GM18507 (cell line): ENCODE measurements at places on chromosomes 16 and 17.
A peak's percentile ranks its signal among the peaks of the same experiment; 100 is the strongest.

DNA sequence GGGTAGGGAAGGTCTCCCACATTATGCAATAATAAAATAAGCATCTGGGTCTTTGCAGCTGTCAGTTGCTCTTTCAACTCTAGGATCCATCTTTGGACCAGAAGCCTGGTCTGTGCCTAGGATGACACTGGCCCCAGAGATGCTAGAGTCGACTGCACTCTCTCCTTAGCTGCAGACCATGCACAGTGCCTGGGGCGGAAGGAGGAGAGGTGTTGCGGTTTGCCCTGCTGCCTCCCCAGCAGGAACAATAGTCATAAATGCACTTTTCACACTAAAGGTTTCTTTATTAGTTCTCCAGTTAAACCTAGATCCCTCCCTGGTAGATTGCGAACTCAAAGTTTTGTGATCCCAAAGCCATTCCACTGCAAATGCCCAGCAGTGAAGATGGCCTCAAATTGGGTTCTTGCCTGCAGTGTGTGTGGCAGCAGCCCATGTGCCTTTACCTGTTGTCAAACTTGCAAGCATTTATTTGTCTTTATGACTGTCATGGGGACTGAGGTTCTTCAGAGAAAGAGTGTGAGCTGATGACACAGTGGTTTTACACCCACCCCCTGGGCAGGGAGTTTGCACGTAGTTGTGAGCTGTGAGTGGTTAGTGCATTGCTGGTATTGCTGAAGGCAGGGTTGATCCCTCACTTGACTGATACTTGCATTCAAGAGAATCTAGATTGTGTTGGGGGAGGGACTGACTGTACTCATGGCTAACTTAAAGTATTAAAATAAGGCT, 10.3 kb downstream of the ATXN1L start:
- no peak for DNase-seq

- no peak for DNase-seq
Observed at GRCh38 chr16:68298312-68298711, 12.4 kb downstream of the SLC7A6OS start.

GRCh38 chr17:54903375-54903774, 2.7 kb downstream of the TOM1L1 start:
- DNase-seq, result no peak

DNA sequence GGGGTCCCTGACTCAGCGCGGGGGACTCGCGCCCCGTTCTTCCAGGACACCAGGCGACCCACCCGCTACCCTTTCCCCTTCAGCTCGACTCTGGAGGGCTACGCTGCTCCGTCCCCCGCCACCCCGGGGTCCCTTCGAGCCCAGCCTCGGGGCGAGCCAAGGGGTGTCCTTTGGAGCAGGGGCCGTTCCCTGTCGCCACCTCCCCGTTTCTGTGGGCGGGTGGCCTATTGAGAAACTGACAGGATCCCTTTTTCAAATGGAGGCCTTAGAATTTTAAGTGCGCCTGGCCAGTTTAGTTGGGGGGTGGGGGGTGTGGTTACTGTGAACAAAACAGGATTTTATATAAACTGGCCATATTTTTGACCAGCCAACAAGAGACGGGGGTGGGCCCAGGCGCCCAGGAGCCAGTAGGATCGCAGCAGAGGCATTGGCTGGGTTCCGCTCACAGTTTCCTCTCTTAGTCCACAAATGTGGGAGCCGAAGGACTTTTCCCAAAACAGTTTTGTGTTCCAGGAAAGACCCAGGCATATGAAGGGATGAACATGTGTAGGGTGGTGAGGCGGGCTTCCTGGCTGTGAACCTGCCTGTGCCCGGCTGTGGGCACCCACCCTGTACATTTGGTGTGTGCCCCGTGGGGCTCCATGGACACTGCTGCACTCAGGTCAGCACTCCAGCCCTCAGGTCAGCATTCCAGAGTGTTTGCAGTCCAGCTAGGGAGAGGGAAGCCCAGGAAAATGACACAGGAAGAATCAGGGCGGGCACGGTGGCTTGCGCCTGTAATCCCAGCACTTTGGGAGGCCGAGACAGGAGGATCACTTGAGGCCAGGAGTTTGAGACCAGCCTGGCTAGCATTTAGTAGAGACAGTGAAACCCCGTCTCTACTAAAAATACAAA, 722 bp upstream of the TIMP2 start:
- DNase-seq, result no peak

GRCh38 chr17:41322094-41322902, 6.8 kb upstream of the KRTAP17-1 start:
- no peak for DNase-seq

- peak; percentile 81 for DNase-seq
Observed at GRCh38 chr16:89093602-89094251, at the start of gene ACSF3. ACSF3 (plus strand) TSS chr16:89093852; CDS start chr16:89100682, 6,830 bp downstream.

GRCh38 chr17:9828296-9829295, 2.9 kb downstream of the GLP2R start:
- no peak for DNase-seq

DNA sequence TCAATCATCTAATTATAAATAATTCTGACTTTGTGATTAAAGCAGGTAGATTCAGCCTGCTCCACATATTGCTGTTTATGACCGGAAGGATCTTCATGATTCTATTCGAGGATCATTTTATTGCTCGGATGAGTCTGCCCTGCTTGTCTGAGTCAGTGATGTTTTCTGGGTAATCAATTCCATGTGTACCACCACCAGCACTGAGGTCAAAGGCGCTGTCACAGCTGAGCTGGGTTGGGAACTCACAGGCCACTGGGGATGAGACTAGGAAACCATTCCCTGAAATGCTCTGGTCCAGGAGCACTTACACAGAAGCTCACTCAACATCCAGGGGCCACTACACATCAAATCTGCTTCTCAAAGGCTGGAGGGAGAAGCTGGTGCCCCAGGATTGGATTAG, 30.4 kb upstream of the ERN1 start:
- DNase-seq, result no peak

- no peak for DNase-seq
Observed at GRCh38 chr16:46620266-46621005, 743 bp downstream of the SHCBP1 start.

DNA sequence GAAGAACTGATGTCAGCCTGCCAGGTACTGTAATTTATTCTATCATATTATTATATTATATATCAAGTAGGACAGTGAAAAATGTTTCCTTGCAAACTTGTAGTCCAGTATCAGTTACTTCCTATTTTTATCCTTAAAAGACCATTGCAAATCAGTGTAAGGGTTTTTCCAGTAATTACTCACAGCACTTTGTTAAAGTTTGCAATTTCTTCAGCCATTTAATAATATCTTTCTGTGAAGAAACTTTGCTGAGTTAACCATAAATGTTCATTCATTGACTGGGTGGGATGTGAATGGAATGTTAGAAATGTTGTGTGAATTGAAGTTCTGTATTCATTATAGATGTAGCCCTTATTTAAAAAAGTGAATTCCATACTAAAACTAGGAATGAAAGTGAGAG, 26.7 kb downstream of the HAPSTR1 start:
- no peak for DNase-seq

DNA sequence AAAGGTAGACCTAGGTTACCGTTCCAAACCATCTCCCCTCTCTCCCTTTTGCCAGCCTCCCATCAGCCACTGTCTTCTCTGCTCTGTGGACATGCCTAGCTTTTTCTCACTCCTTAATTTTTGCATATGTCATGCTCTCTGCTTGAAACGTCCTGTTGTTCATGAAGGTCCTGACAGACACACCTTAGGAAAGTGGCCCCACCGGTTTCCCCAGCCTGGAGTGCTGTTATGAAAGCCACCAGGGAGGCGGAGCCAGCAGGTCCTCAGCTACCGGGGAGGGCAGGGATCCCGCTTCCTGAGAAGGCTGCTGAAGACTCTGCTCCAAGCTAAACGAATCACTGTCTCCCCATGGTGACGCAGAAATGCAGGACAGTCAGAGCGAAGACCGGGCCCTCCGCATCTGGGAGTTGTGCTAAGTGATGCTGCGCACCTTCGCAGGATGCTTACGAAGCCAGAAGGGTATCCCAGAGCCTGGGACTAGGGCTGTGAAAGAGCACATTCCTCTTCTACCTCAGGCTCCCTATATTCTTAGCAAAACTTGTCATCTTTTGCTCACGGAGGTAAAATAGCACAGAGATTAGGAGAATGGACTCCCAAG, 2.3 kb upstream of the SLC16A11 start:
- DNase-seq, result no peak

GRCh38 chr17:74859459-74860228, at the start of gene GRIN2C:
GRIN2C (minus strand) TSS chr17:74859885; CDS start chr17:74855092, 4,793 bp downstream.
- DNase-seq, result no peak

DNA sequence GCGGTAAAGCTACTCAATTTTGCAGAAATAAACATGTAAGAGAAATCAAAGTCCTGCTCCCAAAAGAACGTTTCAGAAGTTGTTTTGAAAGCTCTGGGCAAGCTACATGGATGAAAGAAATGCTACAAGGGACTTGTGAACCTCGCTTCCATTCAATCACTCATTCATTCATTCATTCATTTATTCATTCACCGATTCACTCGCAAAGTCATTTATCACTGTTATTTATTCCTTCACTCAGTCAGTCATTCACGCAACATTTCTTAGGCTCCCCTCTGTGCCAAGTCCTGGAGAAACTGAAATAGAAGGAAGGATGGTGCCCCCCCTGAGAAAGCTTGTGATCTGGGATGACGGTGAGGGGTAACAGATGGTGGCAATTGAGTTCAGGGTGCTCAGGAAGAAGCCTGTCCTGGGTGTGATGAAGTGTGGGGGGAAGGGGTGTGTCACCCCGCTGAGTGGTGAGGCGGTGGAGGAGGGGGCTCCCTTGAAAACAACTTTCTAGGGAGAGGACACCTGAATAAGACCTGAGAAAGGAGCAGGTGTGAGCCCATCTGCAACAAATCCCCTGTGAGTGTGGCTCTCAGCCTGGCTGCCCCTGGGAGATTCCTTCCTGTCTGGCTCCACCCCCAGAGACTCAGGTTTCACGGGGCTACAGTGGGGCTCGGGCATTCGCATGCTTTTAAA, 36.3 kb upstream of the PRSS54 start:
- DNase-seq, result no peak

DNA sequence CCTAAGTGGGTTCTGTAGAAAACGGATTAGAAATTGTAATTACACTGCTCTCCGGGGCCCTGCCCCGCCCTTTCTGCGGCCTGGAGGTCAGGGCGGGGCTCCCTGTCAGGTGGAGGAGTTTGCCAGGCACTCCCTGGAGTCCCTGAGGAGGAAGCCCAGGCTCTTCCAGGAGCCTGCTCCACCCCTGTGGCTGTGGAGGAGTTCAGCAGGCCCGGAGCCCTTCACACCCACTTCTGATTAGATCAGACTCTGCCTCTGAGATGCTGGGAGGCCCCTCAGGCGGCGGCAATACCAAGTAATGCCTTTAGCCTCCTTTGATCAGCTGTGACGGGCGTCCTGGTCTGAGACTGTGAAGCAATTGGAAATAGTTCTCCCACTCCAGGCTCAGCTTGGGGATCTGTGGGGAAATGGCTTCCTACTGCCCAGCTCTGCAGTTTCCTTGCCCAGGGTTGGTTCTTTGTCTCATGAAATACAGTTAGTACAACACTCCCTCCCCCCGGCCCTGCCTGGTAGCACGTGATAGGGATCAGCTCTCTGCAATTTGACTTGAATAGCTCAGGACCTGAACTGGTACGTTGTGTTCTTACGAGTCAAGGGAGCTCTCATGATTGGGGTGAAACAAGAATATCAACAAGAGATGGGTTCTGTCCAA, 22.3 kb downstream of the BAIAP2 start:
- DNase-seq, result no peak

GRCh38 chr17:8708025-8708461, 36.6 kb downstream of the CCDC42 start:
- no peak for DNase-seq

GRCh38 chr17:9842057-9842758, 16.5 kb downstream of the GLP2R start:
- no peak for DNase-seq

- DNase-seq, result no peak
Observed at GRCh38 chr17:28698253-28698941, 13.3 kb downstream of the PROCA1 start.

GRCh38 chr16:80046848-80047247, 446.3 kb upstream of the MAF start:
- no peak for DNase-seq

- no peak for DNase-seq
Observed at GRCh38 chr16:81280393-81280792, 34.4 kb upstream of the GAN start.

DNA sequence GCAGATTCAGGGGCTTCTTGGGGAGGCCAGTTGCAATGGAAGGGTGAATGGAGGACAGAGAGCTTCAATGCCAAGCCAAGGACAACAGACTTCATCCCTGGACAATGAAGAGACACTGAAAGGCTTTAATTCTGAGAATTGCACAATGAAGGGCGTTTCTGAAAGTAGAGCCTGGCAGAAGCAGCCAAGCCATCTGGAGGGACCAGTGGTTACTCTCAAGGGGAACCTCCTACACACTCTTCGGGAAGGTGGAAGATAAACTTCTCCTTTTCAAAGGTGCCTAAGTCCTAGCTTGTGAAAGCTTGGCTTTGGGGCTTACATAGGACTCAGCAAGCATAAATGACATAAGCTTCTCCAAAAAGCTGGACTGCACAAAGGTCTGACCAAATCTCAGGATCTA, 6.2 kb upstream of the CES1 start:
- no peak for DNase-seq

DNA sequence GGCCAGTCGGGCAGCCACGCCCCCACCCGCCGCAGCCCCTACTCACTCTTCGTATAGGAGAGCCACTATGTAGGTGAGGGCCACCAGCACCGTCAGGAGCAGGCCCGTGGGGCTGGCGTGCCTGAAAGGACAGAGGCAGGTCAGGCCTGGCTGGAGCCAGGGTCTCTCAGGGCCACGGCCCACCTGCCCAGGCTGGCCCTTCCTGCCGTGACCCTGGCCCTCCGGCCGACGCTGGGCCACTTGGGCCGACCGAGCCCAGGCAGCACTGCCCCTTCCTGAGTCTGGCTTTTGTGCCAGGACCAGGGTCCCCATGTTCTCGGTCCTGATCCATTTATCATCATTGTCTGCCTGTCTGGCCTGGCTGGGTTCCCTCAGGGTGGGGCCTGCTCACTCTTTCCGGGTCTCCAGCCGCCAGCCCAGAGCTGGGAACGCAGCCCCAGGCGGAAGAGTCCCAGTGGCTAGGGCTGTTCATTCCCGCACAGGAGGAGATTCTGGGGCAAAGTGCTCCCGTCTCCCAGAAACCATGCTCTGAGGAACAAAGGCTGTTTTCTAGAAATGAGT, 10.1 kb upstream of the RASD1 start:
- no peak for DNase-seq

GRCh38 chr17:751269-752001, 629 bp downstream of the GEMIN4 start:
- no peak for DNase-seq
